ENCODE measurements at places on chromosomes 7 and 10.

DNA sequence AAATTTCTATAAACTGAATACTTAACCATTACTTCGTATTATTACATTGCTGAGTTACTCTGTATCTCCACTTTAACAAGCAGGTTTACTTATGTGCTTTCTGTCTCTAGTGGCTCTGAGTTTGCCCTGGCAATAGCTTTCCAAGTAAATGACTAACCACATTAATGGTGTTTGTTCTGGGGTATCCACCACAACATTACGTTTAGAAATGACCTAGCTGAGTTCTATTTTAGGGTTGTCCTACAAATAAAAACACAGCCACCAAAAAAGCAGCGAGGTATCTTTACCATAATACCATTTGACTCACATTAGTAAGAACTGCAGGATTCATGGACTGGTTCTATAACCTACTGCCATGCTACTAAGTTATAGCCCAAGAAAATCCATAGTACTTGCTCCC is 83.1 kb downstream of the HIBADH start:
- DNase-seq: no peak

GRCh38 chr7:118346748-118347147 is 122.2 kb downstream of the ANKRD7 start:
- DNase-seq: no peak

DNA sequence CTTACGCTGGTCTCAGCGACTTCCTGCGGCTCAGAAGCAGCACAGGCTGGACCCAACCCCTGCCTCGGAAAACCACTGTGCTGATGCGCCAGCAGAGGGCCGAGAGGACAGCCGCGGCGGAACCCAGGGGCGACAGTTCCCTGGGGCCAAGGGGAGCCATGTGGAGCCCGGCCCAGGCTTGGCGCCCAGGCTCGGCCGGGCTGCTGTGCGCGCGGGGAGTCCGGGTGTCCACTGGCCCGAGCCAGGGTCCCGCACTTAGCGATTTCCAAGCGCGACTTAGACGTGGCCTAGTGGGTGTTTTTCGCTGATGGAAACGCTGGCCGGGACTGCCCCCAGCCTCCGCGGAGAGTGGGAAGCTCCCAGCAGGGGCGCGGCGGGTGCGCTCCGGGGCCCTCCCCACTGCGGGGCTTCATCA is 18.6 kb upstream of the ZNF32 start:
- DNase-seq: no peak

- DNase-seq: no peak
Observed at GRCh38 chr7:7251742-7252141, 69.4 kb downstream of the C1GALT1 start.

DNA sequence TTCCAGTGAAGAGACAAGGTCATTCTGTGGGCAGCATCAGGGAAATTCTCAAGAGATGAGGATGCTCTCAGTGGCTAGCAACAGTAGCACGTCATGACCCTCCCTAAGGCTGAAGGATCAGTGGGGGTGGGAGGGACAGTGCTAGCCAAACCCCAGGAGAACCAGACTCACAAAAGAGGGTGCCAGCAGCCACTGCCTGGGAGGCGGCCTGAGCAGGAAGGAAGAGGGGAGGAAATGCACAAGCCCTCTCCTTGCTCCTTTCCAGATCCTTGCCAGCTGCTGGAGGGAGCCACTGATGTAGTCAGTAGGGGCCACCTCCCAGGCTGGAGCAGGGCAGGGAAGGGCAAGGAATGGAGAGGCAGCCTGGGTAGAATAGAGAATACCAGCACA is 302.7 kb downstream of the RPS24 start:
- peak; percentile 90 for DNase-seq

- no peak for DNase-seq
Observed at GRCh38 chr7:84339306-84339705, 144.7 kb upstream of the SEMA3A start.

- no peak for DNase-seq
Observed at GRCh38 chr7:104328296-104328969, at the start of gene LHFPL3. Gene LHFPL3, plus strand, starts transcription at chr7:104328603.

- DNase-seq: no peak
Observed at GRCh38 chr7:1239803-1240516, 7.3 kb downstream of the UNCX start.

- DNase-seq: no peak
Observed at GRCh38 chr10:106267591-106267990, 896.9 kb downstream of the SORCS1 start.

GRCh38 chr7:11332865-11333228 is 359.2 kb downstream of the PHF14 start:
- DNase-seq: no peak

DNA sequence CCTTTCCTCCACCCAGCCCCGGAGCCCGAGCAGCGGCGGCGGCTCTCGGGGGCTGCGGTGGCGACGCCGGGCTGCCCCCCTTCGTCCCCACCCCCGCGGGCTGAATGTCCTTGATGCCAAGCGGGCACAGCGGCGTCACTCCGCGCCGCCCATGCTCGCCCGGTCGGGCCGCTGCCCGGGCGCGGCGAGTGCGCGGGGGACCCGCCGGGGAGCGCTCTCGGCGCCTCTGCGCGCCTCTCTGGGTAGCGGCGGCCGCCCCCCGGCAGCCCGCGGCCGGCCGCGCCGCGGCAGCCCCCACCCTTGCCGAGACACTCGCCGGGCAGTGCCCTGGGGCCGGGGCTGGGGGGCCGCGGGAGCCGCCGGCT is 433 bp upstream of the PLXNA4 start:
- no peak for DNase-seq

GRCh38 chr10:29736366-29737073 is 101.7 kb upstream of the SVIL start:
- DNase-seq: no peak

DNA sequence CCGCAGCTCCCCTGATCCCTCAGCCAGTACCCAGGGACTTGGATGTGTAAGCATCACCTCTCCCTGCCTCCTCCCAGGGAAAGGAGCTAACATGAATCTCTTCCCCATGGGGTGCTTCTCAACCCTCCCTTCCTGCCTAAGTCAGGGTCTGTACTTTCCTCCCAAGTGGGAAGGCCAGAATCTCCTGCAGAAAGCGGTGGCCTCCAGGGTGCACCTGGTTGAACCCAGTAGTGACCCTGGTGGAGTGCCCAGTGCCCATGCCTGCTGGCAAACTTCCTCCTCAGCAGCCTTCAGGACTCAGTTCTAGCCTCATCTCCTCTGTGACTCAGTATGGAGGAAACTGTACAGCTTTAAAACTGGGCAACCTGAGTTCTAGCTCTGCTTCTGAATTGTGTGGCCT is 2.8 kb upstream of the LOXL4 start:
- no peak for DNase-seq

- DNase-seq: no peak
Observed at GRCh38 chr7:96727534-96728088, 18.0 kb upstream of the SEM1 start.

DNA sequence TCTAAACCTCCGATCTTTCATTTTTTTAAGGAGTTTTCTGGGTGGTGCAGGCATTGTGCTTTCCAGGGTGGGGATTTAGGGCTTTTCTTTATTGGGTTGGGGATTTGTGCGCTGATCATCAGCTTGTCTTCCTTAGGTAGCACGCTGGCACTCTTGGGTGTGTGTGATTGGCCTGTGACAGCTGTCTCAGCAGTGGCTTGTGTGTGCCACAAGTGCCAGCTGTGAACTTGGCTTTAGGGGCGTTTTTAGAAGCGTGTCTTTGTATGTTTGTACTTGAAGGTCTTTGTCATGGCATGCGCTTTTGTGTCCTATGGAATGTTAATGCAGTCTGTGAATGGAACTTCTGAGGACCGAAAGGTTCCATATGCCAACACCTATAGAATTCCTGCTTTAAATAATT is 788 bp downstream of the AKAP9 start:
- DNase-seq: no peak

DNA sequence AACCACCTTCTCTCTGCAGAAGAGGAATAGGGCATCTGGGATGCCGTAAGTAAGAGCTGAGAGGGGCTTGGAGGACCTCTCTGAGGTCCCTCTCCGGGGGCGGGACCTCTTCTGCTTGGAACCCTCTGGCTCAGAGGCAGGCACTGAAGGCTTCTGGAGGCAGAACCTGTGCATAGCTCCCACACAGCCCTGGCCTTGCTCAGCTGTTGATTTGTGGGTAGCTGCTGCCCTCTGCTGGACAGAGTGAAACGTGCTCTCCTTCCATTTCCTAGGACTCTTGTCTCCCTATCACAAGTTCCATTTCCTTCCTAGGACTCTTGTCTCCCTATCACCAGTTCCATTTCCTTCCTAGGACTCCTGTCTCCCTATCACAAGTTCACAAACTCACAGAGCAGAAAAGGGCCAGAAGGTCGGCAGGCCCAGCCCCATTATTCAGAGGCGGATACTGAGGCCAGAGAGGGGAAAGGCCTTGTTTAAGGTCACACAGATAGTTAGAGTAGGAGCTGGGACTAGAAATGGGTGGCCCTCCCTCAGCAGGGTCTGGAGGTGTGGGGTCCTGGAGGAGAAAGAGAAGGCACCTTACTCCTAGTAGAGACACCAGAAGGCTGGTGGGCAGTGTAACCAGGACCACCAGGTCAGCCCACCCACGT is 30.3 kb upstream of the GARS1 start:
- peak; percentile 68 for DNase-seq

DNA sequence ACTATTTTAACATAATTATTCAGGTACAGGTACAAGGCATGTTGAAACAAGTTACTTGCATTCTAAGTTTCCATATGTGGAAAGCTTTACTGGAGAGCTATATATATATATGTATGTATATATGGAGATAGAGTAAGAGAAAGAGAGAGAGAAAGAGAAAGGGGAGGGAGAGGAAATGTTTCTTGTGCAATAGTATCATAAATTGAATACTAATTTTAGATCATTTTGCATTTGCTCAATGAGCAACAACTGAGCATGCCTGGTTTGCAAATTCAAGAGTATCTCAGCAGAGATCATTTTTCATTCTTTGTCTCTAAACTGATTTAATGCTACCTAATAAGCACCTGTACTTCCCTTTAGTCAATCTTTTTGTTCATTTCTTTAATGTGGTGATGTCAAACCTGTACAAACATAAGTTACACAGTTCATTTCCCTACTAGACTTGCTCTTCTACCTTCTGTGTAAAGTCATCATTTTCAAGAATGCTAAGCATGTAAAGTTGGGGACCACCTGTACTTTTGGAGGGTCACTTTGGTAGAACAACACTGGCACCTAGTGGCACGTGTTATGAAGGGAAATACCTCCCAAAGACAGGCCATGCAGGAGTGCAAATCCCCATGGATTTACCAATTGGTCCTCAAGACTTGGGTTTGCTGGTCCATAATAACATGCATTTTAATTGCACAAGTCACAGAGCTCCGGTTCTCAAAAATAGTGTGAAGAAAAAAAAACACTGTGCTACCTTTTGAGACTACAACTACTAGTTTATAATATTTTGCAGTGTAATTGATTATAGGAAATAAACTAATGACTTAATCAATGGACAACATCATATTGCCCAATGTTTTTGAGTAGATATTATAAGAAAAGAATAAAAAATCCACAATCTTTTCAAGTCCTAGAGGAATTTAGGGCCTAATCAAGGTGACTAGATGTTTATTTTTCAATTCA is 431.2 kb upstream of the IGFBP3 start:
- peak; percentile 56 for DNase-seq

DNA sequence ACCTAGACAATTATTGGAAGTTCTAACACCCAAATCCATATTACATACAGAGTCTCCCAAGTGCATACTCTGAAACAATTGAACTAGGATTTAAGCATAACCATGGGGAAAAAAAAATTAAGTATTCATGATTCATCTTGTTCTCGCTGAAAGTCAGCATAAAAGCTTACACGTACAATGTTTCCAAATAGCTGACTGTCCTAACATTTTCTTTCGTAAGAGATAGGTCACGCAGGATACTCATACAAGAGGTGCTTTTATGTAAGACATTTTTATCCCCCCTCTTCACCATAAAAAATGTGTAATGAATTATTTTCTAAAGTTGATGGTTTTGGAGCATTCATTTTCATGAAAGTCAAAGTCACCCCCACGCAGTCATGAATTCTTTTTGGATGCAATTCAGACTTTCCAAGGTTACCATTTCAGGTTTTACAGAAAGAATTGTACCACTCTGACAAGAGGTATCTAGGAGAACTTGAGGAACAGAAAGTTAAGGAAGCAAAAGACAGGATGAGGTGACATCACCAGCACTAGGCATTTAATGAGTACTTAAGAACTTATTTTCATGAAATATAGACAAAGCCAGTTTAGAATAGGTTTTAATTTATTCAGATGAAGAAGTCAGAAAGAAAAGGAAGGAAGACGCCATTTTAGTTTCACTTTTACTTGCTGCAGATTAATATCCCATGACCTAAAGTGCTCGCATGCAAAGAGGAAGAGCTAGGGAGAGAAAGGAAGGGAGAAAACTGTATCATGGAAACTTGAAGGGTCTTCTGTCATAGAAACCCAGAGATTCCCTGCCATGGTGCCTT is 55.8 kb downstream of the TMEM26 start:
- peak; percentile 49 for DNase-seq

DNA sequence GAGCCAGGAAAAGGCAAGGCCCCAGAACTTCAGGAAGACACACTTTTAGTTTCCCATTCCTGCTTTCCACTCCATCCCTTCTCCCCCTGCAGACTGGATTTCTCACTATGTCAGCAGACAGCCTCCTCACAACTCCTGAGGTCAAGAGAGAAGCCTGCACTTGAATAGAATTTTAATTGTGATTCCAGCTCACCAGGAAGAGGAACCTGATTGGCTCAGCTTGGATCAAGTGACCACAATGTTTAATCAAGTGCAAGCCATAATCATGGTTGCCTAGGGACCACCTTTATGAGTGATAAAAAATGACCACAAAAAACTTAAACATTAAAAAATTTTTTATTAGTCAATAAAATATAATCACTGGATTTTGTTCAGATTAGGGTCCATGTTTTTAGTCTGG is 244.7 kb upstream of the RHOBTB1 start:
- no peak for DNase-seq

DNA sequence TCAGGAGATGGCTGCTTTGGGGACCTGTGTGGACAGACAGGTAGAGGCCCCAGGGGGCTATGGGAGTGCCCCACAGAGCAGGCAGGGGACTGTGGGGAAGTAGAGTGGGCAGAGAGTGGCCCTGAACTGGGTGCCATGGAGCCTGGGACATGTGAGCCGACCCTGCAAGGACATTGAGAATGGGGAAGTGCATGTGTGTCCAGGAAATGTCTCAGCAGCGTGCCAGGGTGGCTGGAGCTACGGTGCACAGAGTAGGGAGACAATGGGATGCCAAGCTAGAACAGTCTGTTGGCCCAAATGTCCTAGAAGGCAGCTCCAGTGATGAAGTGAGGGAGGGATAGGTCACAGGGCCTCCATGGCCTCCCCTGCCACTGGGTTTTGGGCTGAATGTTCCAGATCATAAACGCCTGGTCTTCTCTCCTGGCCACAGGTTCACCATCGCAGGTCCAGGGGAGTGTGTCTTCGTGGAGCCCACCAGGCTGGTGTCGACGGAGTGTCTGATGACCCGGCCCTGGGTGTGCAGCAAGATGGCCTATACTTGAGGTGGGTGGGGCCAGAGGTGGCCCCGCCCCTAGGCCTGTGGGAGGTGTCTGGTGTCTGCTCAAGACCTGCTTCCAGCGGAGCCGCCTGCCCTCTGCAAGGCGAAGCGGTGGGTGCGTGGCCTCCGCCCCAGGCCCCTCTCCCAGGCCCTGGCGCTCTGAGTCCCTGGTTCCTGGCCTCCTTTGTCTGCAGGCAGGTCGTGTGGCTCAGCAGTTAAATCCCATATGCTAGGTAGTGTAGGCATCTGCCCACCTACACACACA is 20.5 kb downstream of the CLEC2L start:
- no peak for DNase-seq

GRCh38 chr7:81075150-81075549 is 156.3 kb upstream of the SEMA3C start:
- DNase-seq: no peak

GRCh38 chr7:2711895-2712675 is 24.1 kb downstream of the AMZ1 start:
- no peak for DNase-seq

Measured in HS-5 (cell line).